ENCODE measurements at places on chromosomes 12 and 14.

DNA sequence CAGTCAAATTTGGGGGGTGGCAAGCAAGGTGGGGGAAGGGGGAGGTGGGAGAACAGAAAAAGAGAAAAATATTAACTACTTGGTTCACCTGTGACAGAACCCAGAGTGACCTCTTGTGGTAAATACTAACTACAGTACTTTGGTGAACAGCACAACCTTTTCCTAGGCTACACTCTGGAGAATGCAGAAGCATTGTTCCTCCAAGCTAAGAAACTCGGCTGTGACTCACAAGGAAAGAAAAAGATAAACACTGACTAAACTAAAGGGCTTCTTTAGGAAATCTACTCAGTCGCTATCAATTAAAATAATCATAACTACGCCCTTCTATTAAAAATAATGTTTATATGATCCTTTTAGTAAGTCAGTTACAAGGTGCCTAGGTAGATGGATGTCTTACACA is 5.4 kb downstream of the KCNH5 start:
- peak; percentile 14 for DNase-seq

DNA sequence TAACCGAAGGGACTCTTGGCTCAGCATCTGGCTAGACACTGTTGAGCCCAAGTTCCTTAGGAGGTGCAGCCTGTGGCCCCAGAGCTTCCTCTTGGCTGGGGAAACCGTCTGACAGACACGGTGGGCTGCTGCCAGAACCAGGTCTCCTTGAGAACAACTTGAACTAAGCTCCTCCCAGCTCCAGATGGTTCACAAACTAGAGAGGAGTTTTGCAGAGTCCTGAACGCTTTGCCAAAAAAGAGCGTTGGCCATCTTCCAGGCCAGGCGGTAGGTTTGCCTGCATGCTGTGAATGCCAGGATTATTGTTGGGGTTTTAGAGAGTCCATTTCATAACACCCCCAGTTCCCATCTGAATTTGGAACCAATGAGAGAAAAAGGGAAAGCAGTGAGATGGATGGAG is 399.8 kb downstream of the RGS6 start:
- no peak for DNase-seq

DNA sequence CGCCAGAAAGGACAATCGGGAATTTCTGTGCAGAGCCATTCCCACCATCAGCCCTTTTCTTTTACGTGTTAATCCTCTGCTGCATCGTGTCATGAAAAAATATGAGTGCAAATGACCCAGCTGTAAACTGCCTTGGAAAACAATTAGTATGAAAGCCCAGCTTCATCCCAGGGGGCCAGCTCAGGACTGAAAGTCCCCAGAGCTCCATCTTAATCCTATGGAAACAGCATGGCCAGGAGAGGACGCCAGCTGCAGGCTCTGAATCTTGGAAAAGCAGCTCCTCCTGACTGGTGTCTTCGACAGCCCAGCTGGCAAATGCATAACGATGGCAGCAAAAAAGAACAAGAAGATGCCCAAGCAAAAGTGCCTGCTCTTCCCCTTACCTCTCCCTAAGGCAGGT is 191.5 kb downstream of the NTF3 start:
- DNase-seq, result no peak

GRCh38 chr12:106315523-106315922 is 13.0 kb downstream of the TCP11L2 start:
- DNase-seq, result no peak

GRCh38 chr14:100239211-100239839 is 381 bp downstream of the YY1 start:
- DNase-seq, result no peak

- DNase-seq, result no peak
These were observed 55.6 kb downstream of the RFLNA start for GRCh38 chr12:124350491-124350890.
